ENCODE measurements at places on chromosomes 3 and 15. TPM values are rescaled to one million over a fixed set of nuclear protein-coding genes. Genes with fewer than 3 reads are reported as not detected.

A4GNT gene
- polyA plus RNA-seq: 0.12 TPM

CYP8B1 gene
- polyA plus RNA-seq: 0.23 TPM

THRB gene
- polyA plus RNA-seq: 25.9 TPM

C3orf49 gene
- 0.42 TPM for polyA plus RNA-seq

SMAD6 gene
- polyA plus RNA-seq: 50.2 TPM

ECE2 gene
- not detected for polyA plus RNA-seq

HYAL1 gene
- 5.9 TPM for polyA plus RNA-seq

FANCD2OS gene
- not detected for polyA plus RNA-seq

GADL1 gene
- polyA plus RNA-seq: 2.7 TPM

TRIM42 gene
- polyA plus RNA-seq: not detected

UNC13C gene
- 8.5 TPM for polyA plus RNA-seq

MOBP gene
- polyA plus RNA-seq: 0.14 TPM

TMIE gene
- 0.85 TPM for polyA plus RNA-seq

GOLGA8T gene
- polyA plus RNA-seq: 0.45 TPM

GPR149 gene
- polyA plus RNA-seq: not detected

FRMD5 gene
- polyA plus RNA-seq: 0.50 TPM

WNT5A gene
- 45.7 TPM for polyA plus RNA-seq

CD200 gene
- polyA plus RNA-seq: 40.6 TPM

ZNF502 gene
- polyA plus RNA-seq: 8.6 TPM

ZKSCAN7 gene
- polyA plus RNA-seq: 16.5 TPM

CACNA2D2 gene
- polyA plus RNA-seq: 13.5 TPM

LSAMP gene
- polyA plus RNA-seq: 30.6 TPM

EBLN2 gene
- 4.1 TPM for polyA plus RNA-seq

STARD5 gene
- polyA plus RNA-seq: 4.6 TPM

LMAN1L gene
- not detected for polyA plus RNA-seq

HYKK gene
- 8.2 TPM for polyA plus RNA-seq

GRAMD2A gene
- 11.0 TPM for polyA plus RNA-seq

FBLN2 gene
- polyA plus RNA-seq: 25.6 TPM

UCN2 gene
- polyA plus RNA-seq: 0.63 TPM

TARS3 gene
- polyA plus RNA-seq: 22.2 TPM

PRR23E gene
- not detected for polyA plus RNA-seq

CD86 gene
- polyA plus RNA-seq: 2.2 TPM

ERICH6 gene
- polyA plus RNA-seq: 1.3 TPM

RPL35A gene
- polyA plus RNA-seq: 1,812 TPM

CSPG5 gene
- polyA plus RNA-seq: 0.93 TPM

Data from left renal pelvis (tissue), 4 donors.